ENCODE measurements at places on chromosomes 16 and 17.

- no peak for DNase-seq
- no peaks in the 10 kb centered on the region for H3K36me3 ChIP-seq
- H3K4me3 ChIP-seq: no peak overlapping the region
- H3K4me1 ChIP-seq: no peaks in the 10 kb centered on the region
- no peaks in the 10 kb centered on the region for H3K27me3 ChIP-seq
Observed at GRCh38 chr17:76940738-76941350, 72.6 kb downstream of the MGAT5B start.

- H3K27ac ChIP-seq: no peak overlapping the region
- peaks cover 7% of the 10 kb centered on the region for H3K36me3 ChIP-seq
- DNase-seq: peak; percentile 92
- H3K4me1 ChIP-seq: no peaks in the 10 kb centered on the region
Observed at GRCh38 chr16:56950881-56951771, 10.6 kb upstream of the CETP start.

DNA sequence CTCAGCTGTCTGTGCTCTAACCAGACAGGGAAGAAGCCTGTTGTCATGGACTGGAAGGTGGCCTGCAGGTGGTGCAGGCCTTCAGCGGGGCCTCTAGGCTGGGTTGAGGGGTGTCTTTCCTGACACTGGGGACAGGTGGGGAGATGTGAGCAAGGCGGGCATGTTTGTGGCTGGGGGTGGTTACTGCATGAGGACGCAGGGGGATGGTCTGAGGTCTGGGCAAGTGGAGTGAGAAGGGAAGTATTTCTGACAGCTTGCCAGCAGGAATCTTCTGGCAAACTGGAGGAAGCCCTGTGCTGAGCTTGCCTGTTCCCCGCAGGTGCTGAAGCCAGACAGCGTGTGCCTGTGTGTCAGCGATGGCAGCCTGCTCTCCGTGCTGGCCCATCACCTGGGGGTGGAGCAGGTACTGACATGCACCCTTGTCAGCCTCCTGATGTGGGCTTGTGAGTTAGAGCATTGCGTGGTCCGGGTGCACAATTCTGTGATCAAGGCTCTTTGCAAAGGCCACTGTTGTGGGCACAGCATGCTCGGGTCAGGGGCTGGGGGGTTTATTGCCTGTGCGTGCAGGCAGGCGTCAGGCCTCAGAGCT is 36.2 kb downstream of the PRMT7 start:
- no peaks in the 10 kb centered on the region for H3K27me3 ChIP-seq
- H3K36me3 ChIP-seq: peaks cover 48% of the 10 kb centered on the region
- H3K27ac ChIP-seq: no peak overlapping the region

DNA sequence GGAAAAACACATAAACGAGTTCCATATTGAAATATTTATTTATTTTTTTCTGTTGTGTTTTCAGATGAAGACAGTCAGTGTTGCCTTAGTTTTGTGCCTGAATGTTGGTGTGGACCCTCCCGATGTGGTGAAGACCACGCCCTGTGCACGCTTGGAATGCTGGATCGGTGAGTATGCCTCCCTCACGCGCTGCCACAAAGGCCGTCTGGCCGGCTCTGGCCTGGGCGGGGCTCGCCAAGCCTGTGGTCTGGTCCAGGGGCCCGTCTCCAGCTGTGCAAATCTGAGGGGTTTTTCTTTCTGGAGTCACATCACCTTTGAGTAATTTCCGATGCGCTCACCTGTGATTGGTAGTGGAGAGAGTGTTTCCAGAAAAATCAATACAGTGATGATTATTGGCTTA is 81.0 kb downstream of the RPTOR start:
- no peaks in the 10 kb centered on the region for H3K4me1 ChIP-seq
- no peak for DNase-seq
- no peaks in the 10 kb centered on the region for H3K36me3 ChIP-seq

GRCh38 chr16:71796501-71797097 is 12.0 kb downstream of the AP1G1 start:
- no peaks in the 10 kb centered on the region for H3K4me1 ChIP-seq
- H3K27ac ChIP-seq: no peak overlapping the region
- no peak for DNase-seq
- H3K27me3 ChIP-seq: no peaks in the 10 kb centered on the region

DNA sequence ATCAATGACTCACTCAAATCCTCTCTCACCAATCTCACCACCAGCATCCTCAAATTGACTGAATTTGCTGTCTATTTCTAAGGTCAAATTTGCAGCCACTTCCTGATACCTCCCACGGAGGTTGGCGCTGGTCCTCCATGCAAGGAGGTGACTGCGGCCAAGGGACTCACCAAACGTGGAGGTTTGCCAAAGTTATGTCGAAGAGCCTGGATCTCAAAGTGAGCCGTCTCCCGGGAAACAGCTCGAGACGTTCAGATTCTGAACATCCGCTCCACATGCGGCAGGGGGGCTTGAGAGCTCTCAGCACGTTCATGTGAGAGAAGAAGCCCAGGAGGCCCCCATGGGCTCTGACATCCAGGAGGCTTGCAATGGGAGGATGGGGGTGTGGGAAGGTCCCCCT is 22.6 kb downstream of the LGALS3BP start:
- no peak overlapping the region for H3K4me3 ChIP-seq
- DNase-seq: peak; percentile 72
- peaks cover 15% of the 10 kb centered on the region for H3K4me1 ChIP-seq
- no peaks in the 10 kb centered on the region for H3K27me3 ChIP-seq

- no peak overlapping the region for H3K4me3 ChIP-seq
- peaks cover 12% of the 10 kb centered on the region for H3K36me3 ChIP-seq
- H3K27ac ChIP-seq: no peak overlapping the region
Observed at GRCh38 chr17:78176548-78177025, 8.2 kb downstream of the SYNGR2 start.

DNA sequence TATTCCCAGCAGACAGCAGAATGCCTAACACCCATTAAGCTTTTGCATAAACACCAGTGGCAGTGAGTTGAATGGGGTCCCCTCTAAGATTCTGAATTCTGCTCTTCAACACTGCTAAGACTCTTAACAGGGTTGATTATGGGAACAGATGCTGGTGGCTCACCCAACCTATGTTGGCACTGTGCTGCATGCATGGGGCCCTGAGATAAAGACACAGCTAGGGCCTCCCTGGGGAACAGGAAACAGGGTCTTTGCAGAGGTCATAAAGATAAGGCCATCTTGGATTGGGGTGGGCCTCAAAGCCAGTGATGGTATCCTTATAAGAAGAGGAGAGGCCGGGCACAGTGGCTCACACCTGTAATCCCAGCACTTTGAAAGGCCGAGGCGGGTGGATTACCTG is 190.8 kb downstream of the SLC39A11 start:
- DNase-seq: no peak
- H3K27ac ChIP-seq: no peak overlapping the region
- no peaks in the 10 kb centered on the region for H3K36me3 ChIP-seq
- no peaks in the 10 kb centered on the region for H3K27me3 ChIP-seq
- H3K4me1 ChIP-seq: no peaks in the 10 kb centered on the region
- H3K4me3 ChIP-seq: no peak overlapping the region

DNA sequence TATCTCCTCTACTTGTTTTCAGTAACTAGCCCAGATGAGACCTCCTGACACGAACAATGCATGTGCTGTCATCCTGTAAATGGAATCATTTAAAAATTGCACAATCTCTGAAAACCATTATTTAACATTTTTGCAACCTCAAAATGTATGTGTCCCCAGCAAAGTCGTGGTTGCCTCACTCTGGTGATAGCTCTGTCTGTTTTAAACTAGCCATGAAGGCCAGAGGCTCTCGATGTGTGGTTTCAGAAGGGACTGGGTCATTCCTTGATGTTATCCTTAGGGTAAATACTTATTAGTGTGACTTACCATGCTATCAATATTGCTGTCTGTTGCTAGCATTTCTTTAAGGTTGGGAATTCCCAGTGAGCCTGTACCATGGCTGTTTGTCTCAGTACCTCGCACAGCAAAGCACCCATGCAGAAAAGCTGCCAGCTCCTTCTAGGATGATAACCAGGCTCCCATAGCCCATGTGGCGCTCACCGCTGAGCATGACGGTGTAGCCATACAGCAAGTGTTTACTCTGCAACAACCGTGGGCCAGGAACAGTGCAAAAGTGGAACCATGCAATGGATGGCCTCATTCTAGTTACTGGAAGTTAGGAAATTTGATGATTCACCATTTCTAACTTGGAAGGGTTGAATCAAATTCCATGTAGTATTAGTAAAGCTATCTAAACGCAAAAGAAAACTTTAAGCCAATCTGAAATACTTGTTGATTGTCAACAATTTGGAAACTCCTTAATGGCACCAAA is 2.9 kb upstream of the PGS1 start:
- H3K27ac ChIP-seq: peak overlapping the region; percentile 100
- no peaks in the 10 kb centered on the region for H3K27me3 ChIP-seq
- H3K4me1 ChIP-seq: peaks cover 45% of the 10 kb centered on the region
- peak overlapping the region; percentile 14 for H3K4me3 ChIP-seq
- H3K36me3 ChIP-seq: peaks cover 7% of the 10 kb centered on the region

GRCh38 chr16:430904-431303 is 5.5 kb downstream of the RAB11FIP3 start:
- no peaks in the 10 kb centered on the region for H3K27me3 ChIP-seq
- H3K4me1 ChIP-seq: peaks cover 10% of the 10 kb centered on the region
- H3K4me3 ChIP-seq: no peak overlapping the region
- no peaks in the 10 kb centered on the region for H3K36me3 ChIP-seq
- peak; percentile 38 for DNase-seq

DNA sequence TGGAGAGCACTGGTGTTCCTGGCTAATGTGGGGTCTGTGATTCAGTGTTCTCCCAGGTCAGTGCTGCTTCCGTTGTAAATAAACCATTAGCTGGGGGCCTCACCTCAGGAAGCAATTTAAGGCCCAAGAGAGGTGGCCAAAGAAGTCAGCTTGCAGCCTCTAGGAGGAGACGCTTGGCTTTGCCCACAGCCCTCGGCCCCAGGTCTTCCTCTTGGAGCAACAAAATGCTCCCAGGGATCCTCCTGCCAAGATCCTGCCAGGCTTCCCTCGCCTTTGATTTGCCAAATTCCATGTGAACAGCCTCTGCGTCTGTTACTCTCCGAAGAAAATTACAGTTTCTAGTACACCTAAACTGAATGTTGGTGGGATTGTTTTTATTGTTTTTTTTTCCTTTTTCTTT is 62.4 kb upstream of the TBX2 start:
- H3K27me3 ChIP-seq: no peaks in the 10 kb centered on the region
- peaks cover 59% of the 10 kb centered on the region for H3K4me1 ChIP-seq
- no peak overlapping the region for H3K4me3 ChIP-seq

DNA sequence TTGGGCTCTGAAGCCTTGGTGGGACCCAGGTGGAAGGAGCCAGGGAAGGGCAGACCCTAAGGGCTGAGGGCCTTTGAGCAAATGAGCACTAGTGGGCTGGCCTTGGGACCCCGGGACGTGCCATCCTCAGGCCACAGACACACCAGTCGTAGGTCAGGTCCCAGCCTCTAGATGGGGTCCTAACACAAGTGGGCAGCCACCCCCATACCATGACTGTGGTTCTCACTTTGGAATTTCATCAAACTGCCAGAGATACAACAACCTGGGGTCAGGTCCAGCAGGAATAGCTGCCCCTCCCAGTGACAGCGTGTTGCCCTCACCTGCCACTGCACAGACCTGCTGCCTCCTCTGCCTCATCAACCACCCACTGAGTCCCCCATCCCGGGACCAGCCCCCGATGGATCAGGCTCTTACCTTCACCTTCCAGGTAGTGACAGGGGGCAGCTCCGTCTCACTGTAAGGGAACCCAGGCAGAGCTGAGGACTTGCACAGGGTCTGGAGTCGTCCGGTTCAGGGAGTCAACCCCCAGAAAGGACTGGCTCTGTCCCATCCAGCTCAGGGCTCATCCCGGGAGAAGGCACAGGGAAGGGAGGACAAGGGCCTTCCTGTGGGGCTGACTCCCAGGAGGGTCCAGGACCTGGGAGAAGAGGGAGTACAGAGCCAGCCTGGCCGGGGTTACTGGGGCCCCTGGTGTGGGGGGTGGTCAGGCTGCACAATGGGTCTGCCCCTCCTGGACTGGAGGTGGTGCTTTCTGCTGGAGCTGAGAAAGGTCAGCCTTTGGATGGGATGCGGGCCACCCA is 40.0 kb downstream of the LGALS9 start:
- no peaks in the 10 kb centered on the region for H3K36me3 ChIP-seq
- H3K27ac ChIP-seq: no peak overlapping the region
- peak; percentile 23 for DNase-seq
- no peaks in the 10 kb centered on the region for H3K4me1 ChIP-seq

GRCh38 chr17:69198238-69198637 is 30.4 kb downstream of the ABCA10 start:
- no peak for DNase-seq
- H3K4me3 ChIP-seq: no peak overlapping the region

DNA sequence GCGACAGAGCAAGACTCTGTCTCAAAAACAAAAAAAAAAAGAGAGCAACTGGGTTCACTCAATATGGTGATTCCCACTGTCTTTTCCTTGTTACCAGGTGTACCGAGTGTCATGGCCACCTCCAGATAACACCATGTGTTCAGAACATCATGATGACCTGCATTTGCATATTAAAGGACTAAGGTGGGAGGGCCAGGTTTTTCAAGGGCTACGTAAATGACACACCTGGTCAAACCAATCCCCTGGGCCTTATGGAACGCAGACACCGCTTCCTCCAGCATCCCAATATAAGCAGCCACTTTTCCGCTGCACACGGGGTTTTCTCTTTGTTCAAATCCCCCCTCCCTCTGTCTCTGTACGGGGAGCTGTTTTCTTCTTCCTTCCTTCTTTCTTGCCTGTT is 29.3 kb downstream of the WSCD1 start:
- H3K4me1 ChIP-seq: no peaks in the 10 kb centered on the region
- H3K4me3 ChIP-seq: no peak overlapping the region
- no peak for DNase-seq
- no peak overlapping the region for H3K27ac ChIP-seq
- no peaks in the 10 kb centered on the region for H3K36me3 ChIP-seq

- no peaks in the 10 kb centered on the region for H3K27me3 ChIP-seq
- no peak overlapping the region for H3K27ac ChIP-seq
- DNase-seq: peak; percentile 46
- H3K4me1 ChIP-seq: peaks cover 8% of the 10 kb centered on the region
Observed at GRCh38 chr16:47643323-47644000, 182.3 kb downstream of the PHKB start.

- DNase-seq: peak; percentile 82
- peak overlapping the region; percentile 96 for H3K27ac ChIP-seq
- H3K27me3 ChIP-seq: no peaks in the 10 kb centered on the region
- H3K4me1 ChIP-seq: peaks cover 26% of the 10 kb centered on the region
Observed at GRCh38 chr17:17684906-17685774, 3.9 kb downstream of the RAI1 start.

DNA sequence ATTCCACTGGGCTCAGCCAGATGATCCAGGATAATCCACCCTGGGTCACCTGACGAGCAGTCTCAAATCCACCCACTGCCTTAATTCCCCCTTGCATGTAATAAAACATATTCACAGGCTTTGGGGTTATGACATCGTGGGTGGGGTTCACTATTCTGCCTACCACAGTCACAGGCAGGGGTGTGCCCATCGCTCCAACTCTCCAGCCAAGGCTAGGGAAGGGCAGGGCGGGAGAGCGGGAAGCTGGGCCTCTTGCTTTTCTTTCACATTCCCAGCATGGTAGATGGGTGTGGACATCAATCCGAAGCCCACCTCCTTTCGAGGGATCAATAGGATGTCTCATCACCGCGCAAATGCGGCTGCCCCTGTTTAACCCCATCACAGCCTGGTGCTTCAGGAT is 12.7 kb upstream of the CD300LD start:
- no peak for DNase-seq
- no peak overlapping the region for H3K27ac ChIP-seq
- no peak overlapping the region for H3K4me3 ChIP-seq
- peaks cover 16% of the 10 kb centered on the region for H3K27me3 ChIP-seq
- H3K4me1 ChIP-seq: no peaks in the 10 kb centered on the region
- H3K36me3 ChIP-seq: no peaks in the 10 kb centered on the region
